ENCODE measurements at places on chromosomes 4 and X. TPM values are rescaled to one million over a fixed set of nuclear protein-coding genes. Genes with fewer than 3 reads are reported as not detected.

- no peaks in the 10 kb centered on the region for H3K36me3 ChIP-seq
- no peak overlapping the region for H3K4me3 ChIP-seq
- no peak overlapping the region for H3K27ac ChIP-seq
- H3K4me1 ChIP-seq = no peaks in the 10 kb centered on the region
- no peak for DNase-seq
Measured at GRCh38 chr4:1405636-1406393, 427 bp downstream of the NKX1-1 start.

USP27X gene
- 4.5 TPM for total RNA-seq

DNA sequence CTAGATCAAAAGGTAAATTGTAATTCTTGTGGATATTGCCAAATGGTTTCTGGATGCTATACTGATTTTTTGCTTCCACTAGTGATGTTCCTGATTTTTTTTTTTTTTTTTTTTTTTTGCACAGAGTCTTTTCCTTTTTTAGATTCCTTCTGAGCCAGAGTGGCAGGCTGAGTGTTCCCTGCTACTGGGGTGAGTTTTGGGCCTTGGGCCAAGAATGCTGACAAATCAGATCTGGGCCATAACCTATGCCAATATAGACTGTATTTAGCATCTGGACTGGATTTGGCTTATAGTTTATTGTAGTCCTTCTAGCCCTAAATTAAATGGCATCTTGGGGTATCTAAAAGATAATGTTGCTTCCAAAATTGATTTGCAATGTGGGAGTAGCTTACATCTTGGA, 52.8 kb downstream of the REPS2 start:
- no peak overlapping the region for H3K27ac ChIP-seq
- no peak for DNase-seq
- no peak overlapping the region for H3K4me3 ChIP-seq
- H3K27me3 ChIP-seq = peaks cover 16% of the 10 kb centered on the region
- H3K4me1 ChIP-seq = no peaks in the 10 kb centered on the region
- H3K36me3 ChIP-seq = no peaks in the 10 kb centered on the region

DNA sequence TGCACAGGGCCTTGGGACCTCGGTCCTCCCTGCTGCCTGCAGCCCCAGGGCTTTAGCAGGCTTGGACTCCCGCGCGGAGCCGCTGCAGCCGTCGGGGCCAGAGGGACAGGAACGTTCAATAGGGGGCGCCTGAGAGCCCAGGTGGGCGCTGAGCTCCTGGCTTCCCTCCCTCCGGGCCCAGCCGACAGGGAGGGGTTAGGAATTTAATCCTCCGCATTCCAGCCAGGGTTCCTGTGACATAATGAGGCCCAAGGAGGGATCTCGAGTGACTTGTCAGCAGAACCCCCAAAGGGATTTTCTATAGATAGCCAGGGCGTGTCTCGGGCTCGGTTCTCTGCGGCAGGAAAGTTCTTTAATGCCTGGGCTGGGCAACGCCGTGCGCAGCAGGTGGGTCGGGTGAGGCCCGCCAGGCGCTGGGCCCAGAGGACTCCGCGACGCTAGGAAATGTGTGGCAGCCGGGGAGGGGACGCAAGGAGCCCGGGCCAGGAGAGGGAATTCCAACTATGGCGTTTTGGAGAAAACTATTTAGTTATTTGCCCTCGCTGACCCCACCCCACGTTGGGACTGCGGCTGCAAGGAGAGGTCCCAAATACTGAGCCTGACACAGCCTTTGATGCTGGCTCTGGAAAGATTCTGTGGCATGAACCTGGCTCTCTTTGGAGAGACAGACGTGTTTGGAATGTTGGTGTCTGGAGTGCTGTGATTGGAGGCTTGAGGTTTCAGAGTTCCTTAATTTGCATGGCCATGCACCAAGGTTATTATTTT, 285.2 kb upstream of the GATB start:
- H3K4me3 ChIP-seq = no peak overlapping the region
- peaks cover 11% of the 10 kb centered on the region for H3K4me1 ChIP-seq
- H3K27me3 ChIP-seq = peaks cover 51% of the 10 kb centered on the region
- no peak overlapping the region for H3K27ac ChIP-seq
- no peaks in the 10 kb centered on the region for H3K36me3 ChIP-seq

DNA sequence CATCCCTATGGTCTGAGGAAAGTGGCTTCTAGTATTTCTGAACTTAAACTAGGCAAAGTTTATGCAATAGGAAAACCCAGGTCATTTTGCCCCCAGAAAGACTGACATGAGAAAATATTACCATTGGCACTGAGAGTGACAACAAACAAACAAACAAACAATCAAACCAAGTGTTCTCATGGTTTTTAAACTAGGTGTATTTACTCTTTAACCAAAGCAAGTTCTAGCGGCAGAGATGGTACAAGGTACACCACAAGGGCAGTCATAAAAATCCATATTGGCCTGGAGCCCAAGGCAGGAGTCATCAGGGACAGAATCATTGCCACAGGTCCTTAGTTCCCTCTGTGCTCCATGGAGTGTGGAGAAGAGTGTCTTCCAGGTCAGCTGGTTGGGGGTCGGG, 26.0 kb upstream of the ENPEP start:
- DNase-seq = no peak
- no peak overlapping the region for H3K4me3 ChIP-seq
- no peaks in the 10 kb centered on the region for H3K4me1 ChIP-seq
- no peaks in the 10 kb centered on the region for H3K36me3 ChIP-seq
- H3K27me3 ChIP-seq = peaks cover 6% of the 10 kb centered on the region

GPAT3 gene
- total RNA-seq = not detected

DNA sequence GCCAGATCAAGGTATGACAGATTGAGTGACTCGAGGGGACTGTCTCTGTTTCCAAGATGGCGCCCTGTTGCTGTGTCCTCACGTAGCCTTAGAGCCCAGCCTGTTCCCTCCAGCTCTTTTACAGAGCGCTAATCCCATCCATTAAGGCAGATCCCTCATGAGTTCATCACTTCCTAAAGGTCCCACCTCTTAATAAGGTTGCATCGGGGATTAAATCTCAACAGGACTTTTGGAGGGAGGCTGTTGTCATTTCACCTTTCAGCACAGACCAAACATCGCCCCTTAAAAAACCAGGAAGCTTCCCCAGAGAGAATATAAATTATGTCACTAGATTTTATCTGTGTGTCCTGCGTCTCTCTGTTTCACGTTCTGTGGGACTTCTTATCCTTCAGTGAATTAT, 32.6 kb upstream of the DHRSX start:
- no peaks in the 10 kb centered on the region for H3K36me3 ChIP-seq
- no peak overlapping the region for H3K4me3 ChIP-seq
- no peak for DNase-seq

VSIG1 gene
- not detected for total RNA-seq

CNGA2 gene
- not detected for total RNA-seq

DUSP21 gene
- total RNA-seq = not detected

PNMA5 gene
- not detected for total RNA-seq

- no peak overlapping the region for H3K4me3 ChIP-seq
- H3K36me3 ChIP-seq = no peaks in the 10 kb centered on the region
- no peaks in the 10 kb centered on the region for H3K27me3 ChIP-seq
- H3K4me1 ChIP-seq = peaks cover 18% of the 10 kb centered on the region
- DNase-seq = no peak
Measured at GRCh38 chr4:71296945-71297344, 41.9 kb upstream of the SLC4A4 start.

GRCh38 chr4:17370818-17371217, 141.1 kb downstream of the QDPR start:
- no peak for DNase-seq
- H3K4me3 ChIP-seq = no peak overlapping the region
- H3K4me1 ChIP-seq = no peaks in the 10 kb centered on the region
- no peak overlapping the region for H3K27ac ChIP-seq

- H3K27ac ChIP-seq = no peak overlapping the region
- H3K27me3 ChIP-seq = peaks cover 46% of the 10 kb centered on the region
- DNase-seq = no peak
- H3K36me3 ChIP-seq = no peaks in the 10 kb centered on the region
- no peak overlapping the region for H3K4me3 ChIP-seq
Measured at GRCh38 chr4:36394352-36394903, 113.0 kb downstream of the DTHD1 start.

DNA sequence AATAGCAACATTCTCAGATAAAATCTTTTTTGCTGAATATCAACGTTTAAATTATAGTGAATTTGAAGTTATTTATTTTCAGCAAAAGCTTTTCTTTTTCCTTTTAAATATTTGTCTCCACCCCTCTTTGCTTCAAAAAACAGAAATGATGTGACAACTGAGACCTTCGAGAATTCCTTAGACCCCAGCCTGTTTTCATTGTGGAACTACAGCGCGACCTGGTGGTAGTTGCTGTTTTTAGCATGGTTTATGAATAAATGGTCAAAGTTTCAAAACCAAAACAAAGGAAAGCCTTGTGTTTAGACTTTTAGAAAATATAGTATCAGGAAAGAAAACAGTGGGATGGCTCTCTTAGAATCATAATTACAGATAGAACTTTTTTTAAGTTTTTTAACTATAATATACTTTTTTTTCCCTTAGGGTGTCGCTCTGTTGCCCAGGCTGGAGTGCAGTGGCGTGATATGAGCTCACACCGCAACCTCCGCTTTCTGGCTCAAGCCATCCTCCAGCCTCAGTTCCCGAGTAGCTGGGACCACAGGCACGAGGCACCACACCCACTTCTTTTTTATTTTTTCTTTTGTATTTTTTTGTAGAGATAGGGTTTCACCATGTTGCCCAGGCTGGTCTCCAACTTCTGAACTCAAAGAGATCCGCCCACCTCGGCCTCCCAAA, 26.8 kb upstream of the TMEM184C start:
- peaks cover 2% of the 10 kb centered on the region for H3K36me3 ChIP-seq
- DNase-seq = peak; percentile 89
- H3K4me1 ChIP-seq = peaks cover 48% of the 10 kb centered on the region
- peak overlapping the region; percentile 87 for H3K27ac ChIP-seq
- H3K4me3 ChIP-seq = peak overlapping the region; percentile 7

TMPRSS11A gene
- not detected for total RNA-seq

NXF2 gene
- not detected for total RNA-seq

DNA sequence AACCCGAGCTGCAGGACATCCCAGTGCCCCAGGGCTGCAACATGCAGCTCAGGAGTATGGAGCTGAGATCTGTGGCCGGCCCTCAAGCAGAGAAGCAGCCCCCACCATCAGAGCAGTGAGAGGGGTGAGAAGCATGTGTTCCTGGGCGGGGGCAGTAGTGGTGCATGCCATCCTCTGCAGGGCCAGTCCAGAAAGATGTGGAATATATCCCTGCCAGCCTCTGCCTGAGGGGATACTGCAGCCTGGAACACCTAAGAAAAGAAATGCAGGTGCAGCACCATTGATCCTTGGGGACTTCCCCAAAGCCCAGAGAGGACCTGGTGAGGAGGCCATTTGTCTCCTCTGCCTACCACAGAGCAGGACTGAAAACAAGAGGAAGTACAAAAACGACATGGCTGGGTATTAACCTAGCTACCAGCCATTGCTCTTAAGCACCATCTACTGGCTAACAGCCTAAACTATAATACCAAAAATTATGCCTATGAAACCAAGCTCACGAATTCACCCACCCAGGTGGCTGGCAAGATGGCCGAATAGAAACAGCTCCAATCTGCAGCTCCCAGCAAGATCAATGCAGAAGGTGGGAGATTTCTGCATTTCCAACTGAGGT, 158.8 kb downstream of the ADGRA3 start:
- H3K36me3 ChIP-seq = peaks cover 3% of the 10 kb centered on the region
- H3K4me1 ChIP-seq = peaks cover 2% of the 10 kb centered on the region
- H3K4me3 ChIP-seq = no peak overlapping the region

- H3K27ac ChIP-seq = no peak overlapping the region
- H3K4me3 ChIP-seq = no peak overlapping the region
- no peaks in the 10 kb centered on the region for H3K4me1 ChIP-seq
Measured at GRCh38 chrX:40607381-40607780, 15.8 kb upstream of the MPC1L start.

Data from osteocyte (in vitro differentiated cells).